ENCODE measurements at places on chromosomes 5 and 9.

DNA sequence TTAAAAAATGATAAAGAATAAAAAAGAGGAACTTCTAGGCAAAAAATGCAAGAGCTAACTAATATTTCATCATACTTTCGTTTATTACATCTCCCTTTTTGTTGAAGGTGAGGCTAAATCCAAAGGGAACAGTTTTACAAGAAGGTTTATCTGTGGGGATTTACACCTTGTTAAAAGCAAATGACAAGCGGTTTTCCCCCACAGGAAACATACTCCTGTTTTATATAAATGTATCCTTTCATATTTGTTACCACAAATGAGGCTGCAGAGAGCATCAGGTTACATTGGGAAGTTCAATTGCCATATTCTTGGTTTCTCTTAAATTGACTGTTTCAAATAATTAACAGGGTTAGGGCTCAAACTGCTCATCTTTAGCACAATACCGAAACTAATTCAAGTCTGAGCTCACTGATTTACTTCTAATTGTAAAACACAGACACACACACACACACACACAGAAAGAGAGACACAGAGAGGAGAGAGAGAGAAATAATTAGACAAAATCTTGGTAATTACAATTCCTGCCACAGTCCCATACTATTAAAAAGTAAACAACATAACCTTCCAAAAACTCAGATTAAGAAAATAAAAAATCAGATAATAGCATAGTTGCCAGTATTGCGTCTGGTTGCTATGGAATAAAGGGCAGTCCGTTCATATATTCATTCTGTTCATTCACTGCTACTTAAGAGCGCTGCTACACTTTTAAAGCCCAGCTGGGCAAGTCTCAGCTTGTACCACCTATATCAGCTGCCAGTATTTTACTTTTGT, 17.1 kb downstream of the RFX3 start:
- no peak for DNase-seq

GRCh38 chr9:23962101-23962500, 136.1 kb upstream of the ELAVL2 start:
- DNase-seq: no peak

- DNase-seq: no peak
Measured at GRCh38 chr5:154236011-154236410, 45.5 kb downstream of the GALNT10 start.

DNA sequence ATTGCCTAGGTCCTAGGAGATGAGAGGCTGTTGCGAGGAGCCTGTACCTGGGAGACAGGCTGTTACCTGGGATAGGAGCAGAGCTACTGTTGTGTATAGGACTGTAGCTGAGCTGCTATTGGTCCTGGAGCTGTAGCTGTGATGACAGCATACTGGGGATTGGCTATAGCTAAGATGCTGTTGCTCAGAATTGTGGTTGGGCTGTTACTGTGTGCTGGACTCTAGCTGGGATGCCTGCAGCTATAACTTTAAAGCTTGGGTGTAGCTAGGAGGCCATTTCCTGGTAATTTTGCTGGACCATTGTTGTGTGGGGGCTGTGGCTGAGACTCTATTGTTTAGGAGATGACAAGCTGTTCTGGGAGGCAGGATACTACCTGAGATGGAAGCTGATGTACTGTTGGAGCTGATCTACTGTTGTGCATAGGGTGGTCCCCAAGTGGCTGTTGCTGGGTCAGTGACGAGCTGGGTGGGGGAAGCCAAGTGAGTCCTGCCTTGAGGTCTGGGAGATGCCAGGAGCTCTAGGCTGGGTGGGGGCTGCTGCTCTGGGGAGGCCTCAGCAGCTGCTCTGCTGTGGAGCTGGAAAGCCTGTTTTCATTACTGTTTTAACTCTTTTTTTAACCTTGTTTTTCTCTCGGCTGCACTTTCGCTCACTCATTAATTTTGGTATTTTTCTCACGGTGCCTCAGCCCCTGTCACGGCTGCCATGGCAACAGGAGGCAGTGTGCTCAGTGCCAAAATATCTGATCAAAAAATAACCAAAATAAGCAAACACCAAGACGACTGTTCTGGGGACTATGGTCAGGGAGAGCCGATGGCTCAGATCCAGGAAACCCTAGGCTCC, 3.0 kb upstream of the PCDH1 start:
- DNase-seq: no peak

- DNase-seq: no peak
Measured at GRCh38 chr5:115472271-115473025, 72.1 kb downstream of the FEM1C start.

- no peak for DNase-seq
Measured at GRCh38 chr5:4083591-4084337, 488.1 kb downstream of the IRX1 start.

DNA sequence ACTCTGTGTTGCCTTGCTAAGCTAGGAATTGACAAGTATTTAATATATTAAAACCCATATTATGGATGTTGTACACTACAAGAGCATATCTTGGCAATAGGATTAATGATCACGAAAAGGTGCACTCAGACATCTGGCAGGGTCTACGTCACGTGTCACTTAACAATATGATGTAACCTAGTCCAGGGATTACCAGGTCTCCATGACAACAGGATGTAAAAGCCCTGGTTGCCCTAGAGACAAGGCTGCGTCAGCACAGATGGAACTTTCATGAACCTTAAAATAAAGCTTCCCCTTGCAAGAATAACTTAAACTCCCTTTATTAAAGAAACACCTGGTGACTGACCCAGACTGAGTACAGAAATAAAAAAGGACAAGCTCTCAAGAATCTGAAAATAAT, 717.8 kb downstream of the CDH18 start:
- no peak for DNase-seq

- DNase-seq: no peak
Measured at GRCh38 chr5:62593331-62593730, 14.7 kb downstream of the LRRC70 start.

DNA sequence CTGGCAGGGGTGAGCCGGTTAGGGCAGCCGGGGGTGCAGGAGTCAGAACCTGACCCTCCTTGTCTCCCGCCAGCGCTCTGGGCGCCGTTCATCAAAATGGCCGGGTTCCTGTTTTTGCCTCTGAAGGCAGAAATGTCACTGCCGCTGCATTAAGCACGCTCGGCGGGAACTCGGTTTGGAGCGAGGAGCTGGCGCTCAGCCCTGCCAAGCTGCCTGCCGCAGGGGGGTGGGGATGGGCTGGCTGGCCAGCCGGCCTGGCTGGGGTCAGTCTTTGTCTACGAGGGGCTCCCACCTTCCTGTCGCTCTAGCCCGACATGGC, 63.7 kb downstream of the CXXC5 start:
- DNase-seq: no peak

DNA sequence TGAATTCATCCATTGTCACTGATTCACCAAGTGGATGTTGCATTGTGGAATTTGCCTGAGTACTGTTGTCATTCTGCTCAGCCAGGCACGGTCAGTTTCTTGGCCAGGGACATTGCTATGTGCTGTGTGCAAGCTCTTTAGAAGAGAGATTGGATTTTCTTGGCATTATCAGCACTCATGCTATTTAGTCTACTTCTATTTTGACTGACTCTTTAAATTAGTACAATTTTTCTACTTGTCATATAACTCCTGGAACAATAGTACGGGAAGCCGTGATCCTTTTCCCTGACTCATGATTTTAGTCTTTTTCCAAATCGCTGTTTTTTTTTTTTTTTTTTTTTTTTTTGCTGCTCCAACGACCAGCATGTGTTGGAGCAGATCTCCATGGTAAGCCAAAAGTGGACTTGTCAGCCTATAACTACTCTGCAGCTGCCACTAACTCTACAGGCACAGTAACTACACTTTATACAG, 129.7 kb downstream of the CDC42SE2 start:
- no peak for DNase-seq

DNA sequence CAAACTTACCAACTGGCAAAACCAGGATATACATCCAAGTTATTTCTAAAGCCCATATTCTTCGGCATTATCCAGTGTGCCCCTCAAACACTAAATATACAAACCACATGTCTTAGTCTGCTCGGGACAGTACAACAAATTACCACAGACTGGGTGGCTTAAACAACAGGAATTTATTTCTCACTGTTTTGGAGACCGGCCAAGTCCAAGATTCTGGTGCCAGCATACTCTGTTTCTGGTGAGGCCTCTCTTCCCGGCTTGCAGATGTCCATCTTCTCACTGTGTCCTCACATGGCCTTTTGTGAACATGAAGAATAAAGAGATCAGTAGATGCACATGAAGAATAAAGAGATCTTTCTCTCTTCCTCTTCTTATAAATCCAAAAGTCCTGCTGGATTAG, 12.9 kb upstream of the SLCO6A1 start:
- DNase-seq: no peak

Data from activated T-helper 9 cell treated with anti-CD3 and anti-CD28 coated beads, Interleukin-2, amount 50 U/mL, for 16 hours (primary cell).